Breast epithelium (tissue), 4 donors: ENCODE measurements at places on chromosomes 1 and 21. TPM values are rescaled to one million over a fixed set of nuclear protein-coding genes. Genes with fewer than 3 reads are reported as not detected.

GRCh38 chr1:193448682-193449461 lies 262.5 kb upstream of the B3GALT2 start:
- no peaks in the 10 kb centered on the region for H3K36me3 ChIP-seq
- no peaks in the 10 kb centered on the region for H3K27me3 ChIP-seq
- no peak overlapping the region for H3K4me3 ChIP-seq
- H3K4me1 ChIP-seq, result no peaks in the 10 kb centered on the region

- DNase-seq, result no peak
- no peaks in the 10 kb centered on the region for H3K4me1 ChIP-seq
- no peak overlapping the region for H3K27ac ChIP-seq
- H3K27me3 ChIP-seq, result no peaks in the 10 kb centered on the region
- no peaks in the 10 kb centered on the region for H3K36me3 ChIP-seq
Measured at GRCh38 chr1:246679794-246680177, 44.4 kb upstream of the SCCPDH start.

DNA sequence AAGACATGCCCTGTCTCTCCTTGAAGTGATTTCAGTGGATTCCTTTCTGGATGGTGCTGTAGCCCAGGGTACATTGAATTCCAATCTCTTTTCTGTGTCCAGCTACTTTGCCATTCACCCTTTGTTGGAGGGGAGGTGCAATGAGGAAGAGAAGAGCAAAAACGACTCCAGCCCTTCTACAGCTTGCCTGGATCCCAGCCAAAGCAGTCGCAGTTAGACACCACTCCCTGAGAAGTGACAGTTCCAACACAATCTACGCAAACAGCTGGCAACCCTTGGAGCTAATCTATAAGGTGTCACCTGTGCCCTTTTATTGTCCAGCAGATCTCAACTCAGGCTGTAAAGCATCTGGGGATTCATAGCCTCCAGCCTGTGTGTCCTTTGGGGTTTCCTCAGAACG lies 4.6 kb downstream of the CD244 start:
- H3K27me3 ChIP-seq, result no peaks in the 10 kb centered on the region
- H3K36me3 ChIP-seq, result no peaks in the 10 kb centered on the region
- no peaks in the 10 kb centered on the region for H3K4me1 ChIP-seq

SLC44A3 gene
- 12.6 TPM for total RNA-seq

TSPEAR gene
- total RNA-seq, result 0.15 TPM

IQGAP3 gene
- total RNA-seq, result 0.15 TPM

EVI5 gene
- 38.7 TPM for total RNA-seq

OR10Z1 gene
- total RNA-seq, result not detected

DNA sequence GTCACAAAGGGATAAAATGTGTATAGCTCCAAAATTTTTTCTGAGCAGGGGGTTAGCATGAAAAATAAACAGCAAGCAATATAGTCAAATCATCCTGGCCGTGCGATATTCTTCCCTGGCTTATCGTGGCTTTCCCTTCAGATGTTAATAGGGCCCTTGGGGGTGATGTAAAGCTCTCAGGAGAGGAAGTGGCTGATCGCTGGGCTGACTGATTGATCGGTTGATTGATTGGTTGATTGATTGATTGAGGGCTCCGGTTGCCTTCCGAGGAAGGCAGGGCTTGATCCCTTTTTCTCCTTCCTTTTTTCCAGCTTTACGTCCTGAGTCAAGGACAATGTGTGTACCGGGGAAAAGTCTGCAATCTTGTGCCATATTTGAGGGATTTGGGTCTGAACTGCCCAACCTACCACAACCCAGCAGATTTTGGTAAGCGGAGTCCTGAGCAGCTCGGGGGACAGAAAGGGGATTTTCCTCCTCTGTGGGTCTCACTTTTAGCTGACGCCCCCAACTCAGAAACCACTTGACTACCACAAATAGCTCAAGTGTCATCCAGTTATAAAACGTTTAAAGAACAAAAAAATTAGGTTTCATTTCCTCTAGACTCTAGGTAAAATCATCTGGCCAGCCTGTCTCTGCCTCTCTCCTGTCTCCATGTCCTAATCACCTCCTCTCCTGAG lies 29.5 kb downstream of the TFF3 start:
- H3K27me3 ChIP-seq, result no peaks in the 10 kb centered on the region
- H3K27ac ChIP-seq, result no peak overlapping the region
- H3K4me3 ChIP-seq, result no peak overlapping the region
- no peaks in the 10 kb centered on the region for H3K36me3 ChIP-seq
- H3K4me1 ChIP-seq, result no peaks in the 10 kb centered on the region

RAP1GAP gene
- 6.0 TPM for total RNA-seq
